ENCODE measurements at places on chromosomes 1 and 21.

DNA sequence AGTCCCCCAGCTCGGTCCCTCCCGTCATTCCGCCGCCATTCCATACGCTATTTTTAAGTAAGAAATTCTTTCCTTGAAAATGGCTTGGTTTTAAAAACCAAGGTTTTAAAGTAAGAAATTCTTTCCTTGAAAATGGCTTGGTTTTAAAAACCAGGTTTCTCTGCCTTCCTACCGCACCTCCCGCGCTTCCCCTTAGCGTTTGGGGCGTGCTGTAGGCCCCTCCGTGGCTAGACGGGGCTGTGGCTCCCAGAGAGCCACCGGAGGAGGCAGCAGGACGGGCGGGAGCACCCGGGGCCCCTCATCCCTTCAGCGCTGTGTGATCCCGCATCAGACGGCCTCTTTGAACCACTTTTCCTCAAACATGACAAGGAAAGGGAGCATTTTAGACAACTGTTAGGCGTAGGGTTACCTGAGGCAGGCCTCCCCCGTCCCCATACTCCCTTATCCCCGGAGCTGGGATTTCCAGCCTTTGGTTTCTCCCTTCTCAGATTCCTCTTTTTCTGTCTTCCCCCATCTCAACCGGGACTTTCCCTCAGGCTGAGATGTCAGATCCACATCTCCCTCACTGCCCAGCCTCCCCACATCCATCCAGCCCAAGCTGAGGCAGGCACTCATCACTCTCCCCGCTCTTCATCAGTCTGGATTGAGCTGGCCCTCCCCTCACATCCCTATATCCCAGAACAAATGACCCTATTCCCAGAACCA lies 541 bp upstream of the CD58 start:
- DNase-seq = no peak

DNA sequence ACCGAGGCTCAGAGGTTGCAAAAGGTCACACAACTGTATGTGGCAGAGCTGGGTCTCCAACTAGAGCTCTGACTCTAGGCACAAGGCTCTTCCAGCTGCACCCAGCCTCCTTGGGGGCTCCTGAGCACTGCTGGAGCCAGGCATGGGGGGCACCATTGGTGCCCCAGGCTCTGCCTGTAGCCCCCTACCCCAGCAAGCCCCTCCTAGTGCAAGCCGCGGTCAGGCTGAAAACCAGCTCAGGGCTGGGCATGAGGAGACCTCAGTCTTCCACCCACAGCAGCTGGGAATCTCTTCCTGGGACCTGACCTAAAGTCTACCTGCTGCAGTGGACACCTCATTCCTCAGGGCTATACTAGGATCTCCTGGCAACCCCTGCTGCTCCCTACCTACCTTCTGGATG lies 14.6 kb downstream of the TNNT2 start:
- DNase-seq = no peak

GRCh38 chr21:24255591-24255990 lies 1351.7 kb downstream of the MRPL39 start:
- DNase-seq = no peak

DNA sequence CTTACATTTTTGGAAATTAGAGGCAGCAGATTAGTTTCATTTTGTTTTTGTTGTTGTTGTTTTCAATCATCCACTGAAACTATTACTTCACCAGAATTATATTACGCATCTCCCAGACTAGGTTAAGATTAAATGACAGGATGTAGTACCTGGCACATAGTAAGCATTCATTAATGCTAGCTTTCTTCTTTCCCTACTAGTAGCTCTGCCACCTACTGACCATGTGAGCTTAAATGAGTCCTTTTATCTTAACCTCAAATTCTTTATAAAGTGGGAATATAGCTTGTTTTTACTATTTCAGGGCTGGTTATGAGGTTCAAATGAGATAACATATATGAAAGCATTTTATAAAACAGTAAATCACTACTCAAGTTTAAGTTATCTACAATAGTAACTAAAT lies 10.2 kb upstream of the ASPM start:
- no peak for DNase-seq

DNA sequence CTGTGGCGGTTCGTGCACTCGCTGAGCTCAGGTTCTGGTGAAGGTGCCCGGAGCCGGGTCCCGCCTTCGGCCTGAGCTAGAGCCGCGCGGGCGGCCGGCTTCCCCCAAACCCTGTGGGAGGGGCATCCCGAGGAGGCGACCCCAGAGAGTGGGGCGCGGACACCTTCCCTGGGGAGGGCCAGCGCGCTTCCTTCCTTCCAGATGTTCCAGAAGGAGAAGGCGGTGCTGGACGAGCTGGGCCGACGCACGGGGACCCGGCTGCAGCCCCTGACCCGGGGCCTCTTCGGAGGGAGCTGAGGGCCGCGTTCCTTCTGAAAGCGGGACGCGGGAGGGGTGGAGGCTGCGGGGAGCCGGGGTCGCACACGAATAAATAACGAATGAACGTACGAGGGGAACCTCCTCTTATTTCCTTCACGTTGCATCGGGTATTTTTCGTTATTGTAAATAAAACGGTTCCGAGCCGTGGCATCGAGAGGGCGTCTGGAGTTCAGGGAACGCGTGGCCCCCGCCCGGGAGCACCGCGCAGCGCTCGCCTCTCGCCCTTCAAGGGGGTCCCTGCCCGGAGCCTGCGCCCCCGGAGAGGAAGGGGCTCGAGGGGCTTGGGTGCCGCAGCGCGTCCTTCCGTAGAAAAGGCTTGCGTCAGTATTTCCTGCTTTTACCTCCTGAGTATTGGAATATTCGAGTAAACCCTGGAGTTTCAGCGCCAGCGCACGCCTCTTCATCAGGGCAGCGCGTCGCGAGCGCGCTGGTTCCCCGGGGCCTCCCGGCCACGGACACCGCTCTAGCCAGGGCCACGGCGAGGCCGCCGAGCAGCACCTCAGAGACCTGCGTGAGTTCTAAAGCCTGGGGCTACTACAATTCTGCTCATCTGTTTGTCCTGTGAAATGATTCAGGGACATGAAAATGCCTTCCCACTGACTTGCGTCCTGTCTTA lies 11.5 kb downstream of the YBEY start:
- no peak for DNase-seq

DNA sequence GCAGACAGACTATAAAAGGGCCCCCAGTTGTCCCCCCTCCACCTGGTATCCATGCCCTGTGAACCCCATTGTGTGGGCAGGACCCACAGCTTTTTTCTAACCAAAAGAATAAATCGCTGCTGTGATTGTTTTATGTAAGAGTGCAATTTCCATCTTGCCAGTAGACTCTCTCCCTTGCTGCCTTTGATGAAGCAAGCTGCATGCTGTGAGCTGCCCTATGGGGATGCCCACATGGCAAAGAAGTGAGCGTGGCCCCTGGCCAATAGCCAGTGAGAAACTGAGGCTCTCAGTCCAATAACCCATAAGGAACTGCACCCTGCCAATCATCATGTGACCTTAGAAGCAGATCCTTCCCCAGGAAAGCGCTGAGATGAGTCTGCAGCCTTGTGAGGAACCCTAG lies 37.8 kb upstream of the FMOD start:
- no peak for DNase-seq

GRCh38 chr1:200128081-200128480 lies 100.6 kb downstream of the NR5A2 start:
- no peak for DNase-seq

- DNase-seq = peak; percentile 85
Measured at GRCh38 chr1:3772027-3772714, 378 bp upstream of the SMIM1 start.

DNA sequence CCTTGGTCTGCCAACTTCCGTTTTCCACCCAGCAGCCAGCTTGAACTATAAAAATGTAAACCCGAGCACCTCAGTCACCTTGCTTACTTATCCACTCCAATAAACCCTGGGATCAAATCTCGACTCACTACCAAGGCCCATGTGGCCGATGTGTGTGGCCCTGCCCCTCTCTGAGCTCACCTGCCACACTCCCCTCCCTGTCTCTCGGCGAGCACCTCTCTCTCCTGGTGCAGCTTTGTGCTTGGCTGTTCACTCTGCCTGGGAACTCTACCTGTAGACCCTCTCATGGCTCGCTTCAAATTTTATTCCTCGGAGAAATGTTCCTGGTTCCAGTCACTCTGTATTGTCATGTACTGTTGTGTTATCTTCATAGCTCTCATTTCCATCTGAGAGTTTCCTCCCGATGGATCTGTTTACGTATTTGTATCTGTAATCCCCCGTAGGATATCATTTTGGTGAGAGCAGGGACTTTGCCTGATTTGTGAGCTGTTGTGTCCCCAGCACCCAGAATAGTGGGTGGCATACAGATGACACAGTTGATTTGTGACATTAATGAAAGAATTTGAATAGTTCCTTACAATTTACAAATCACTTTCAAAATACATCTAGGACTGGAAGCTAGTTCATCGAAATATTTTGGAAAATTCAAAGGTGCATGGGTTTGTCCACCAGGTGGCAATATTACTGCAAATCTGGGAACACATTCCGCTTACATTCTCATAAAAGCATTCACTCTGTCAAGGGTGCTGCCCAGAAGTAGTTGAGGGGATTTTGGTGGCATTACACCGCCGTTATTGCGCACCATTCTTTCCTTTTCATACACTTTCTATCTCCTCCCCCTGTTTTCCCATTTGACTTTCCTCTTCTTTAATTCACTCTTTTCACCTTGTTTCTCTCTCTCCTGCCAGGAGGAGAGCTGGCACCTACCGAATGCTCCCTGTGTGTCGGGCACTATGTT lies 95.3 kb downstream of the ABCA4 start:
- DNase-seq = no peak

DNA sequence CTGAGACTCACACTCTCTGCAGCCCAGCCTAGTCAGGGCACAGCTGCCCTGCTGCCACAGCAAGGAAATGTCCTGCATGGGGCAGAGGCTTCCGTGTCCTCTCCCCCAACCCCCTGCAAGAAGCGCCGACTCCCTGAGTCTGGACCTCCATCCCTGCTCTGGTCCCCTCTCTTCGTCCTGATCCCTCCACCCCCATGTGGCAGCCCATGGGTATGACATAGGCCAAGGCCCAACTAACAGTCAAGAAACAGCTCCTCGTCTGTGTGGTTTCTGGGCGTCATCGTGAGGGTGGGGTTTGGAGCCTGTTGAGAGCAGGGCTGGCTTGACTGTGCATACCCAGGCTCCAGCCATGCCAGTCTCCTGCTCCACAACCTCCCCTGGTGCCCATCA lies 19.5 kb downstream of the FAAH start:
- DNase-seq = no peak

DNA sequence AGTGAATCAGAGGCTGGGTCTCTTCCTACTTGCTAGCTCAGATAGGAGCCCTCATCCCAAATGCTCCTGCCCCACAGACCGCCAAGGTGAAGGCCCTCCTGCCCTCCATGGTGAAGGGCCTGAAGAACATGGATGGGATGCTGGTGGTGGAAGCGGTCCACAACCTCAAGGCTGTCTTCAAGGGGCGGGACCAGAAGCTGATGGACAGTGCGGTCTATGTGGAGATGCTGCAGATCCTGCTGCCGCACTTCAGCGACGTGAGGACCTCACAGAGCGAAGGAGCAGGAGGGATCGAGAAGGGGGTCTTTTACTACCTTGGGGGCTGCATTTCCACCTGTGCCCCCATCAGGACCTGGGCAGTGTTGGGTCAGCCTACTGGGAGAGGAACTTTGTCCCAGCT lies 14.6 kb upstream of the TTC4 start:
- DNase-seq = no peak

DNA sequence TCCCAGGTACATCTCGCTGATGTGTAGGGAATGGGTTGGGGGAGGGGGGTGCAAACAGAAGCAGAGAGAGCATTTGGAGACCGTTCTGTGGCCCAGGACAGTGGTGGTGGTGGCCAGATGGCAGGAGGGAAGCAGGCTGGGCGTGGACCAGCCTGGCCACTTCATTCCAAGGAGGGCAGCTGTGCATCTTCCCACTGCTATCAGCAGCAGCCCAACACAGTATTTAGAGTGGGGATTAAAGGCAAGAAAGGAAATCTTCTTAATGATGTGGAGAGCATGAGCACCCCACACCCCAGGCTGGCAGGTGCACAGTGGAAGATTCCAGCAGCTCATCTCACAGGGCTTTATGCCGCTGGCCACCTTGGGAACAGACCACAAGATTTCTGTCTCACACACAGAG lies 198.7 kb downstream of the NPHP4 start:
- no peak for DNase-seq

GRCh38 chr1:42935313-42935895 lies 23.3 kb downstream of the SLC2A1 start:
- DNase-seq = no peak

- DNase-seq = no peak
Measured at GRCh38 chr1:58214674-58215073, 331.9 kb downstream of the OMA1 start.

- DNase-seq = no peak
Measured at GRCh38 chr21:10521091-10521598, at the start of gene TPTE. Gene TPTE (plus strand): TSS chr21:10521583. CDS start chr21:10538724, 17,141 bp downstream.

DNA sequence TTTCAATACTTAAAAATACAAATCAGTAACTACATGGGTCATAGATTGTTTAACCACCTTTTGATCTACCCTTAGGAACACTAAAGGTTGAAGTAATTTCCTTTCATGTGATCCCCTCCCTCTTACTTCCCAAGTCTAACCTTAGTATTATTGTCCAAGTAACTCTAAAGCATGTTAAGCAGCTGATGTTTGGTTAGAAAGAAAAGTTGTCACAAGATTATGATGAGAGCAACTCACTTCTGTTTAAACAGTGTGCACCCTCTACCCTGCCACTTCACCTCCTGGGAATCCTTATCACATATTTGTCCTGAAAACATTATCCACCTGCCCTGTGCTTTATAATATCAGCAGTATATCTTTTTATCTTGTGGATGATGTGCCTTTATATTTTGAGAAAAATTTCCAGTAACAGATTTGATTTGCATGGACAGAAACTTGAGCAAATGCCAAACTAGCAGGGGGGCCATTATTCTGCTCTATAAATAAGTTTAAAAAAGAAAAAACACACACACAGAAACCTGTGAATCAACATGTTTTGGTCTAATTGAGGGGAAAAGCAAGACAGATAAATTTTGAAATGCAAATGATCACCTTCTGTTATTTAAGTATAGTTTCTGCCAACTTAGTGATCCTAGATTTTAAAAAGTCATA lies 194.3 kb downstream of the RPS6KC1 start:
- no peak for DNase-seq

DNA sequence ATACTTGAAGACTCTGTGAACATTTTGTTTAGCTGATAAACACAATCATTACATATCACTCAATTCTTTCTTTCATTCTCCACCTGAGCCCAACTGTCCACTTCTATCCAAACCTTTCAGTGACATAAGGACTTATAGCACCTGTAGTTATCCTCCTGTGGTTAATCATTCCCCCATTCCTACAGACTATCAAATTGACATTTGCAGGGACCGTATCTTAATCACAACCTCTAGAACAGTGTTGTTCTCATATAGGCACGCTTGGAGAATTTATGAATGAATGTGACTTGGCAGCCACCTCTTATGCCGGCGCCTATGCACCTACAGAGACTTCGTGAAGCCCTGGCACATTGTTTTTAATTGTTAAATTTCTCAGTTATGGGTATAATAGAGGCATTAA lies 83.9 kb upstream of the CXADR start:
- DNase-seq = no peak
